ENCODE measurements at places on chromosomes 6 and 20. TPM values are rescaled to one million over a fixed set of nuclear protein-coding genes. Genes with fewer than 3 reads are reported as not detected.

GRCh38 chr6:125844989-125845388 is 54.2 kb downstream of the NCOA7 start:
- DNase-seq: no peak

DNA sequence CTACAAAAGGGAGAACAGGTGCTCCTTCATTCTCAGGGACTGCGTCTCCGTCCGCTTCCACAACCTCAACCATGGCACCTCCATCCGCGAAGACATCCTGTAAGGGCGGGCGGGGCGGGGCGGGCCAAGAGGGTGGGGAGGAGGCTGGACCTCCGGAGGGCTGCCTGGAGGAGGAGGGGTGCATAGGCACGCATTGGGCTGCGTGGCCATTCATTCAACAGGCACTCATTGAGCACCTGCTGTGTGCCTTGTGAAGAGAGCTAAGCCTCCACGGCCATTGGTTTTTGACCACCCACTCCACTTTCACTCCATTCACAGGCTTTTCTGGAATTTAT is 435 bp downstream of the ZSWIM3 start:
- DNase-seq: peak; percentile 37

GRCh38 chr6:13259393-13259792 is 68.9 kb downstream of the TBC1D7 start:
- DNase-seq: no peak

DNA sequence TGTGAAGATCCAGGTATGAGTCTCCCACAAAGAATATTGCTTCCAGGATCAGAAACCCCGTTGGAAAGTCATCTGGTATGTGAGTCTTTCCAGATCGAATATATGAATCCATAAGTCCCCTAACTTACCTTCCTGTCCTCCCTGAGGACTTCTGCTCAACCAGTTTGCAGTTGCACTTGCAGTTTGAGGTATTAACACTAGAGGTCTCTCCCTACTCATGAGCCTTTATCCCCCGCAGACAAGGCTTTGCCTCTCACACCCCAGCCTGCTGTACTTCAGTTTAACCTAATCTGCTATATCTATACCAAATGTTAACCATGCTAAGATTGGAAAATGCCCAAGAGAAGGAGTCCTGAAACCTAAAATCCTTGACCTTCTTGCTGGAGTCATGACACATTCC is 135.3 kb upstream of the DEFB112 start:
- no peak for DNase-seq

DNA sequence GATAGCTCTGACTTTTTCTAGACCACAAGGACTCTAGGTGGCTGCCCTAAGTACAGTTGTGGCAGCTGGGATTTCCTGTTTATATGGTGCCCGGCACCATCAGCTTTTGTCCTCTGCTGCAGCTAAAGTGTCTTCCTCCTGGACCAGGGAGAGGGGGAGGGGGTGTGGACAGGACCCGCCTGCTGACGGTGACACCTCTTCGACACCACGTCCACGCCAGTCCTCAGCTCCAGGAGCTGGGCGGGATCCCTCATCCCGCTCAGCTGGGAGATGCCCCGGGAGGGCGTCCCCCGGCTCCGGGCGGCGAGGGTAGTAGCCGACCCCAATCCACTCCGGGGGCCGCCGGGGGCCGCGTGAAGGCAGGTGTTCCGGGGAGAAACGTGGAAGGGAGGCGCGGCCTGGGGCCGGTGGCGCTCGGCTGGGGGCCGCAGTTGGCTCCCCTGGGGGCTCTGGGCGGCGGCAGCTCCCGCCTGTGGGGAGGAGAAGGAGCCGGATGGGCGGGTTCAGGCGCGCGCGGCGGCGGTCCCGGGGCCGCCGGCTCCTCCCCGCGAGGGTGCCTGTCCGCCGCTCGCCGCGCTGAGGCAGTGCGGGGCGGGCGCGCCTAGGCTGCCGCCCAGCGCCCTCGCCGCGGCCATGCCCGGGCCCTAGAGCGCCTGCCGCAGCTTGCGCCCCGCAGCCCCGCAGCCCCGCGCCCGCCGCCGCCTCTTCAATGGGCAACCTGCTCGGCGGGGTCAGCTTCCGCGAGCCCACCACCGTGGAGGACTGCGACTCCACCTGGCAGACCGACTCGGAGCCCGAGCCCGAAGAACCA is at the start of gene OGFRL1:
Gene OGFRL1, plus strand, starts transcription at position 584 of the 811 bp plus-strand sequence. Its CDS starts 126 bp downstream, at position 710.
- DNase-seq: peak; percentile 92

The SLPI gene
- total RNA-seq: 1.7 TPM

GRCh38 chr6:83057705-83058321 is 7.8 kb downstream of the UBE3D start:
- peak; percentile 75 for DNase-seq

Data from GM23248 (cell line).